Purkinje cell (primary cell): ENCODE measurements at places on chromosomes 3 and 15. TPM values are rescaled to one million over a fixed set of nuclear protein-coding genes. Genes with fewer than 3 reads are reported as not detected.

Gene MYH15
- polyA plus RNA-seq, result 0.74 and 1.3 TPM in 2 replicates

Gene LSMEM2
- not detected in 2 replicates for polyA plus RNA-seq

Gene CPNE9
- 6.6 and 12.5 TPM in 2 replicates for polyA plus RNA-seq

Gene ZNF501
- 0.20 and 2.7 TPM in 2 replicates for polyA plus RNA-seq

Gene HTR3E
- polyA plus RNA-seq, result not detected in 2 replicates

Gene HDC
- 1.2 and 2.6 TPM in 2 replicates for polyA plus RNA-seq

Gene UBA3
- polyA plus RNA-seq, result 91.2 and 110 TPM in 2 replicates

Gene BMF
- polyA plus RNA-seq, result not detected in 2 replicates

Gene GOLGA6L7
- not detected in 2 replicates for polyA plus RNA-seq

Gene CLDN18
- polyA plus RNA-seq, result not detected in 2 replicates

Gene SH2D7
- not detected in 2 replicates for polyA plus RNA-seq

Gene MYZAP
- polyA plus RNA-seq, result 3.5 TPM in 1 of 2 replicates, not detected in the other

Gene MYEF2
- polyA plus RNA-seq, result 27.2 and 35.0 TPM in 2 replicates

Gene GHRL
- not detected in 2 replicates for polyA plus RNA-seq
